ENCODE measurements at places on chromosomes 1 and 21.
A peak's percentile ranks its signal among the peaks of the same experiment; 100 is the strongest.

DNA sequence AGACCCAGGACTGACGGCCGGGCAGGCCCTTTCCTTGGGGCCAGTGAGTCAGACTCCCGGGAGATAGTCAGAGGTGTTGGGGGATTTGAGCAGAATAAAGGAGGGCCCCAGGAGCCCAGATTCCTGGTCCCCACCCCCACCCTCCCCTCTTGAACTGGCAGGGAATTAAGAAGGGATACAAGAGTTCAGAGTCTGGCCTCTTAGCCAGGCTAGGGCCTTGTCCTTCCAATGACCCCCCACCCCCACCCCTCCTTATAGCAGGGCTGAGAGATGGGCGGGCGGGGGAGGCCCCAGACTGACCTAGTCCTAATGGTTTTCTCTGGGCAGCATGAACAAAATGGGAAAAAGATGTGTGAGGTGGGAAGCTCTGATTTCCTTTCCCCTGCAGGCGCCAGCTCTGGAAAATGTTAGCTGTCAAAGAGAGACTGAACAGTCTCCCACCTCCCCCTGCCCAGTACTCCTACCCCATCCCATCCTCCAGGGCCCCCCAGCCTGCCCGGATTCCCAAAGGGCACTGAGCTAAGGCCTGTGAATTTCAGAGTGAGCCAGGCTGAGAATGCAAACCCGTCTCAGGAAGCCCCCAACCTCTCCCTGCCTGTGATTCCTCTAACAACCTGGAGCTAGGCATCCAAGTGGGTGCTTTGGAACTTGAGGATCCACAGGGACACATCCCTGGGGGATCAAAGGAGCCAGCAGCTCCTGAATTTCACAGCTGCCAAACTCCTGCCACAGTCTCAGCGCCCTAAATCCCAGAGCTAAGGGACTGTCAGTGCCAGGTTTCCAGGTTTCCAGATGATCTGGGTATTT lies 5.8 kb upstream of the CRABP2 start:
- peak; percentile 52 for DNase-seq

DNA sequence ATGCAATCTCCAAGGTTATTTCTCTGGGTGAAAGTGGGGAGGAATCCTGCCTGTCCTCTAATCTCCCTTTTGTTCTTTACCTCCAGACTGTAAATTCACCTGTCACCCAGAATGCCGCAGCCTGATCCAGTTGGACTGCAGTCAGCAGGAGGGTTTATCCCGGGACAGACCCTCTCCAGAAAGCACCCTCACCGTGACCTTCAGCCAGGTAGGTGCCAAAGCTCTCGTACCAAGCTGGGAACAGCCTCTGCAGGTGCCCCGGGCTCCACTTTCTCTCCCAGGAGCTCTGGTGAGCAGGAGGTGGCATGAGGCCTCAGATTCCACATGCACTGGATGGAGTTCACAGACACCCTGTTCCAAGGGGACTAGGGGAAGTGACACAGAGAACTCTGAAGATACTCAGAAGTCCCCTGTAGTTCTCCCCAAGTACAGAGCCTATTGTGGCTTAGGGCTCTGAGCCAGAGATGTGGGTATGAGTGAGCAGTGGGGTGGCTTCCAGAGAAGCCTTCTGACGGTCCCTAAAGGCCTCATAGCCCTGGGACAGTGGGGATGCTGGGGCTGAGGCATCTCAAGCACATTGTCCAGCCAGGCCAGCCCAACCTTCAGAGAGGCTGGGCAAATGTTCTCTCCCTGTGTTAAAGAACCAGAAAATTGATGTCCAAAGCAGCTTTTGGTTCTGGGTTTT lies 30.9 kb downstream of the RASSF5 start:
- DNase-seq, result no peak

- no peak for DNase-seq
Measured at GRCh38 chr1:29970747-29971325, 734.5 kb downstream of the PTPRU start.

GRCh38 chr1:31714442-31715086 lies 10.7 kb upstream of the COL16A1 start:
- DNase-seq, result peak; percentile 89

- DNase-seq, result peak; percentile 66
Measured at GRCh38 chr1:224852901-224853568, 76.4 kb upstream of the DNAH14 start.
